ENCODE measurements at places on chromosomes 12 and 14.

DNA sequence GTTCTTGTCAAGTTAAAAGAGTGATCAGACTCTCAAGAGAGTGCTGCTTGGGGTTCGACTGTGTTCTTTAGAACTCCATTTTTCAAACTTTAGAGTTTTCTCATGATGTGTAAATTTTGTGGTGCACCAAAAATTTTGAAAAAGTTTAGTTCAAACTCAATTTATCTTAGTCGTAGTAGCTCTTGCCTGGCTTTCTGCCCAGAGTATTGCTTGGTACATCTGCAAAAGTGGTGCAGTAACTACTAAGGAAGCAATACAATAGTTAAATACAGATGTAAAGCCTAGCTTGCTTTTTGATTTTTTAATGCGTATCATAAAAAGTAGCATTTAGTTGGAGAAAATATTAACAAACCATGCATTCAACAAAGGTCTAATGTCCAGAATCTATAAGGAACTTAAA, 9.5 kb upstream of the CCDC91 start:
- no peak for DNase-seq

DNA sequence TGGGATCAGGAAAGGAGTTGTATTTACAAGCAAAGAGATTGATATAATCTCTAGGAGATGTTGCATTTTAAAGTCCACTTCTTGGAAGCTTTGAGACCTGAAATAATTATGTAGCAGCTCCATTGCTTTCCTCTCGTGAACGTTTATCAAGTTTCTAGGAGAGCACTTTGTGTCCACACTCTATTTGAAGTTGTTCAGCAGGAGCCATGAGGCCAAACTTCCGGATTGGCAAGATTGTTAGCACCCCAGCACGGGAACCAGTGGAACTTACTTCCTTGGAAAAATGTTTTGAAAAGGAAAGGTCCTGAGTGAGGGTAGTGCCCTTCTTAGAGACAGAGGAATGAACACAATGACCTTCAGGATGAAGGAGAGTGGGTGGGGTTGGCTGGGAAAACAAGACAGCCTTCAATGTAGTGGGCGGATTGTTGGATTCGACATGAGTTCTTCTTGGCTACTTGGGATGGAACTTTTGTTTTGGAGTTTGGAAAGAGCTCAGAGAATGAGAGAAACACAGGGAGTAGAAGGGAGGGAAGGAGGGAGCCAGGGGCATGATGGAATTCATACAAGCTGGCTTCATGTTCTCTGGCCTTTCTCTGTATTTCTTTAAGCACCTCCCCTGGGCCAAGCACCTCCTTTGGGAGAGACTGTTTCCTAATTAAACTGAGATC, 23.8 kb upstream of the CISTR start:
- DNase-seq: no peak

DNA sequence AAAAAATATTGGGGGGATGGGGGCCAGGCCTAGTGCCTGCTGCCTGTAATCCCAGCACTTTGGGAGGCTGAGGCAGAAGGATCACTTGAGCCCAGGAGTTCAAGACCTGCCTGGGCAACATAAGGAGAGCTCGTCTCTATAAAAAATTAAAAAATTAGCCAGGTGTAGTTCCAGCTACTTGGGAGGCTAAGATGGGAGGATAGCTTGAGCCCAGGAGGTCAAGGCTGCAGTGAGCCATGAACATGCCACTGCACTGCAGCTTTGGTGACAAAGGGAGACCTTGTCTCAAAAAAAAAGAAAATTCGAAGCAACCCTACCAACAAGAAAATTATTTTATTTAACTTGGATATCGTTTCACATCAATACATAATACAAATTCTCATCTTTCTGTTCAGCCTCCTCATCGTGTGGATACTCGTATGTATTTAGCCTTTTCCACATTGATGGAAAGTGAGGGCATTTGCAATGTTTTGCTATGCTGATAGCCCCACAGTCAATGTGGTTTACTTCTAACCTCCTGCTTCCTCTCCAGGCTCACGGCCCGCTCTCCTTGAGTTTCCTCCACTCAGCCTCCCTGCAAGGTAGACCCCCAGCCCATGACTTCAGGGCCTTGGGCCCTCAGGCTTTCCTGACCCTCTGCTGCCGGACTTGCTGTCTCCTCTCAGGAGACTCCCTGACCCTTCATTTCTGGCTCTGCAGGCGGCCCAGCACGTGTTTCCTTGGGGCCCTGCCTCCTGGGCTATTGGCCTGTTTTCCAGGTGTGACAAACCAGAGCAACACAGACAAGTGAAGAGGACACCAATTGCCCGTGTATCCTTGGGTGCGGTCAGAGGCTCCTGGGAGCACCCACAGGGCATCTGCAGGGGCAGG, 54.8 kb downstream of the NFKBIA start:
- DNase-seq: no peak

GRCh38 chr12:70853326-70853725, 67.2 kb downstream of the PTPRR start:
- DNase-seq: no peak

- no peak for DNase-seq
These were observed 69.0 kb upstream of the RERGL start for GRCh38 chr12:18158774-18159557.

DNA sequence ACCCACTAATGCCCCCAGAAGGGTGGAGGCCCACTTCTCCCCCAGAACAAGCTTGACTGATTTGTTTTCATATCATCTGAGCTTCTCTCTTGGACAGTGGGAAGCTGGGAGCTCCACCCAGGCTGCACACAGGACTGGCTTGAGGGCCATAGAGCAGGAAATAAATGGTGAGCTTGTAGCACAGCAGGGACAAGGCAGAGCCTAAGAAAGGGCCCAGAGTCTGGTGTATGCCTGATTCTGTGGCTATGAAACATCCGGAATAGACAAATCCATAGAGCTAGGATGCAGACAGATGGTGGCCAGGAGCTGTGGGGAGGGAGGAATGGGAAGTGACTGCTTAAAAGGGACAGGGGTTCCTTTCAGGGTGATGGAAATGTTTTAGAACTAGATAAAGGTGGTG, 79.0 kb downstream of the ARL6IP4 start:
- no peak for DNase-seq

DNA sequence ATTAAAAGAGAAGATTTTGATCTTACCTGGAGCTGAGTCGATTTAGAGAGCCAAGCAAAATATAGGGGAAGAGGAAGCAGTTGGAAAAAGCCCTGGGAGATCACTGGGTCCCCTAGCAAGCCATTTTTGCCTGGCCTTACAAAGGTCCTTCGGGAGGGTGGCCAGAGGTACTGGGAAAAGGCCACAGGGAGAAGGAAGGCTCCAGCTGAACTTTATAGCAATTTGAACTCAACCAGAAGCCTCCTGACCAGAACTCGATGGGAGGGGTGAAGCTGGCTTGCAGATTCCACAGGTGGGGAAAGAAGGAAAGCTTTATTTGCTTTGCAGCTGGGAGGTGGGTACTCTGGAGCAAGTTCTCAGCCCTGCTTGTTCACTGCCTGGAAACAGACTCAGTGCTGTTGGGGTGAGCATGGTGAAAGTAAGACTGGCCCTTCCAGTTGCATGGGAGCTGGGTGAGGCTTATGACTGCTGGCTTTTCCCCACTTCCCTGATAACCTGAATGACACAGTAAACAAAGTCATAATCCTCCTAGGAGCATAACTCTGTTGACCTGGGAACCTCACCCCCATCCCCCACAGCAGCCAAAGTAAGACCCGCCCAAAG, 855.8 kb downstream of the FSCB start:
- no peak for DNase-seq

Data from stimulated activated CD8-positive, alpha-beta memory T cell treated with anti-CD3 and anti-CD28 coated beads, Interleukin-7, amount 100 ng/mL, for 24 hours (primary cell).